ENCODE measurements at places on chromosomes 6 and 20. TPM values are rescaled to one million over a fixed set of nuclear protein-coding genes. Genes with fewer than 3 reads are reported as not detected.

DNA sequence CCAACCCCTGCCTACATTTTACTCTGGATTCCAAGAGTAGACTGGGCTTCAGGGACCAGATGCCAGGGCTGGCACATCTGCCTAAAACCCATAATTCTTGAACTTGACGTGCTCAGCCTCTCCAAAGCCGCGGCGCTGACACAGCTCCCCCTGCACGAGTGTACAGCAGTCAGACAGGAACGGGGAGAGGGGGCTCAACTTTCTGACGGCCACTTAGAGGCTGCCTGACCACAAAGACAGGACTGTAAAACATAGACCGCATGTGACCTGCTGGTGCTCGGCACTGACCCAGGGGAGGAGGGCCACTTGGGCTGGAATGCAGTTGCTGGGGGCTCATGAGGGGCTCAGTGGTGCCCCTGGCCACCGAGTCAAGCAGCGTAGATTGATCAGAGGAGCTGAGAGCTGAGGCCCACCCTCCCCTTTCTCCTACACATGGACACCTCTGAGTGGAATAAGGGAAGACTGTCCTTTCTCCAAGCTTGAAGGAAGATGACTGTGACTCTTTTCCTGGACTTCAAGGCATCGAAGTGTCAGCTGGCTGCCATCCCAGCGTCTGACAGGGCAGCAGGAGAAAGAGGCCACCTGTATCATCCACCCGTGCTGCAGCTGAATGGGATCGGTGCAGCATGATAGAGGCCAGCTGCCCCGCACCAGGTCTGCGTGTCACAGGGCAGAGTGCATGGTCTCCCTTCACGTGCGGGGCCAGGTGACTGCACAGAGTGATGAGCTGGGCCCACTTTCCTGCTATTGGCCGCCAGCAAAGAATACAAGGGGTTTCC is 171.3 kb upstream of the AGPAT4 start:
- DNase-seq = no peak

- DNase-seq = no peak
Observed at GRCh38 chr20:24017458-24017755, 28.8 kb upstream of the GGTLC1 start.

The PLCB1 gene
- total RNA-seq = 7.7 TPM

GRCh38 chr20:3889489-3890397 is 556 bp downstream of the PANK2 start:
- DNase-seq = peak; percentile 61

DNA sequence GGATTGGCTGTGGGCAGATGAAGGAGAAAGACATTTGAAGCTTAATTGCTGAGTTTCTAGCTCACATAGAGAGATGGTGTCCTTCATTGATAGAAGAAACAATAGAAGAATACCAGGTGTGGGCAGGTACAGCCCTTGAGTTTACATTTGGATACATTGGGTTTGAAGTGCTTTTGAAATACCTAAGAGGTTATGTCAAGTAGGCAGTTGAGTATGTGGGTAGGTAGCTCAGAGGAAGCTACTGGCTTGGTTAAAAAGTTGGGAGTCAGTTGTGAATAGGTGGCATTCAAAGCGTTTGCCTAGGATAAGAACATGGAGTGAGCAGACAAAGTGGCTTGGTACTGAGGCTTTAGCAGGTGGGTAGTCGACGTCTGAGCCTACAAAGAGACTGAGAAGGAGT is 25.0 kb downstream of the NDUFAF5 start:
- no peak for DNase-seq

The TFAP2B gene
- total RNA-seq = not detected
